ENCODE measurements at places on chromosomes 11 and 22.

DNA sequence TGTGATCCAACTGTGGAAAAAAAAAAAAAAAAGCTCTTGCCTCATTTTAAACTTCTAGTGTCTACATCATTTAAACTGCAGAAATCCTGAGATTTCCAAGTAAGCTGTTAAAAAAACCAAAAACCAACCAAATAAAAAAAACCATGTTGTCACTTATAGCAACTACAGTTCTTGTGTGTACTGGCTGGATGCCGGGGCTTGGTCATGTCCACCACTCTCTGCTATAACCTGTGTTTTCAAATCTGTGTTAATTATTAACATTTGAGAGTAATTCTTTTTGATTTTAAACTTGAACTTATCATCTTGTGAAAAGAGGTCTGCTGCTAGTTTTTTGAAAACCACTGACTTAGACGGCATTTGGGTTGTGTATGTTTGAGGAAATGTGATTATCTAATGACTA is 32.2 kb upstream of the BID start:
- DNase-seq: no peak

GRCh38 chr11:45795379-45795778 is 9.6 kb upstream of the SLC35C1 start:
- DNase-seq: no peak

DNA sequence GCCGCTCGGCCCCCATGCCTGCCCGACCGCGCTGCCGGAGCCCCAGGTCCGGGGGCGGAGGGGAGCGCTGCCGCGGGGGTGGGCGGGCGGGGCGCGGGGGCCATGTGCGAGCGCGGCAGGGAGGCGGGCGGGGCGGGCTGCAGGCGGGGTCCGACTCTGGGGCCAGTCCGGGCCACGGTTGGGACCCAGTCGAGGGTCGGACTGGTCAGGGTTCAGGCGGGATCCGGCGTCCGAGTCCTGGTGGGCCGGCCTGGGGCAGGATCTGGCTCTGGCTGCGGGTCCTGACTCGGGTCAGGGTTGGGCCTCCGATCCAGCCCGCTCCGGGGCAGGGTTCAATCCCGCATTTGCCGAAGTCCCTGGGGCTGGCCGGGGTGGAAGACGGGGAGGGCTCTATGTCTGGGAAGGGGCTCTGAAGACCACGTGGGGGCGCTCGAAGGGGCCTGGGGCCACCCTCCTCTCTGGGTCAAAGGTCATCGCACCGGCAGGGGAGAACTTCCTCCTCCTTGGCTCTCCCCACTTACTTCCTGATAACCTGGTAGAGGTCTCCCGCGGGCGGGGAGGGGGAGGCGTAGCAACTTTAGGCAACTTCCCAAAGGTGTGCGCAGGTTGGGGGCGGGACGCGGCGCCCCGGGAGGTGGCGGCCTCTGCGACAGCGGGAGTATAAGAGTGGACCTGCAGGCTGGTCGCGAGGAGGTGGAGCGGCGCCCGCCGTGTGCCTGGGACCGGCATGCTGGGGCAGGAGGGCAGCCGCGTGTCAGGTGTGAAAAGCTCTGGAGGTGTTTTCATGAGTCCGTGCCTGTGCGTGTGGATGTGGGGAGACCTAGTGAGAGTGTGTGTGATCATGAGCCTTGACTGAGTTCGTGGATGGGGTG is 603 bp downstream of the ESRRA start:
- peak; percentile 84 for DNase-seq

DNA sequence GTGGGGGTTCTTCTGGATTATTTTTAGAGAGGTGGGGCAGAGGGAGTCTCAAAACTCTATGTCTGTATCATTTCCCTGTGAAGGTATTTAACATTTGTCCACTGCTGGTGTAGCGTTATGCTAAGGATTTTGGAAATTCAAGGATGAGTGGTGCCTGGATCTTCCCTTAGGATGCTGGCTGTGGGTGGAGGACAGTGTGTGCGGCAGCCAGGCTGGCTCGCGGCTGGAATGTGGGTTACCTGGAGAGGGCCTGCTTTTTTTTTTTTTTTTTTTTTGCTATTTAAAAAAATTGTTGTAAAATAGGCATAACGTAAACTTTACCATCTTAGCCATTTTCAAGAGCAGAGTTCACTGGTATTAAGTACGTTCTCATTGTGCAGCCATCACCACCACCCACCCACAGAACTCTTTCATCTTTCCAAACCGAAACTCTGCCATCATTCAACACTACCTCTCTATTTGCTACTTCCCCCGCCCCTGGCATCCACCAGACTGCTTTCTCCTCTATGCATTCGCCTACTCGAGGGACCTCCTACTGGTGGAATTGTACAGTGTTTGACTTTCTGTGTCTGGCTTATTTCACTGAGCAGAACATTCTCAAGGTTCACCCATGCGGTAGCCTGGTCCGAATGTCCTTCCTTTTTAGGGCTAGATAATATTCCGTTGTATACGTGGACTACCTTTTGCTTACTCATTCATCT is 67.1 kb downstream of the PARVB start:
- no peak for DNase-seq

GRCh38 chr11:96538104-96538503 is 148.3 kb downstream of the JRKL start:
- no peak for DNase-seq

DNA sequence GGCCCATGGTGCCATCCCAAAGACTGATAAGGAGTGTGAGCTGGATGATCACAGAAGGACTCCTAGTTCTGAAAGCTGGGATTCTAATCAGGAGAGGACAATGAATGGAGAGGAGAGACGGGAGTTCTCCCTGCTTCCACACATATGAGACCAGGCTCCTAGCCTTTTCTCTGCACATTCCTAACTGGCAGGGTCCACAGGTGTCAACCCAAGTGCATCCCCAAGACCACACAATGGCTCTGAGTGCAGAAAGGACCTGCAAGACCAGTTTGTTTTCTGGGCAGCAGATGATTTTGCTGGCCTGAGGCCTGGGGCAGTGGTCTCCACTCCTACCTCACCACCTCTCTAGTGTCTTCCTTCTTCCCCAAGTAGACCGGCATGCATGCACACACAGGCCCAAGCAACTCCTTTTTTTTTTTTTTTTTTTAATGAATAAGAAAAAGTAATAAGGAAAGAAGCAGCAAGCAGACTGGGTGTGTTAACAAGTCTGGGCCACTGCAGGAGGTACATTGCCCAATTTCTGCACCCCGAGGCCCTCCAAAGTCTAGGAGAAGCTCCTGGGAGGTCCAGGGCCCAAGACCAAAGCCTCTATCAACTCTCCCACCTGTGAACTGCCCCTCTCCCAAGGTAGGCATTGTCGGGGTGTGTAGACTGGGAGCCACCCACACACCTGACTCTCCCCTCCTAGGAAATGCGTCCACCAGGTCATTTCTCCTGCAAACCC is 1.2 kb upstream of the TSKU start:
- no peak for DNase-seq

DNA sequence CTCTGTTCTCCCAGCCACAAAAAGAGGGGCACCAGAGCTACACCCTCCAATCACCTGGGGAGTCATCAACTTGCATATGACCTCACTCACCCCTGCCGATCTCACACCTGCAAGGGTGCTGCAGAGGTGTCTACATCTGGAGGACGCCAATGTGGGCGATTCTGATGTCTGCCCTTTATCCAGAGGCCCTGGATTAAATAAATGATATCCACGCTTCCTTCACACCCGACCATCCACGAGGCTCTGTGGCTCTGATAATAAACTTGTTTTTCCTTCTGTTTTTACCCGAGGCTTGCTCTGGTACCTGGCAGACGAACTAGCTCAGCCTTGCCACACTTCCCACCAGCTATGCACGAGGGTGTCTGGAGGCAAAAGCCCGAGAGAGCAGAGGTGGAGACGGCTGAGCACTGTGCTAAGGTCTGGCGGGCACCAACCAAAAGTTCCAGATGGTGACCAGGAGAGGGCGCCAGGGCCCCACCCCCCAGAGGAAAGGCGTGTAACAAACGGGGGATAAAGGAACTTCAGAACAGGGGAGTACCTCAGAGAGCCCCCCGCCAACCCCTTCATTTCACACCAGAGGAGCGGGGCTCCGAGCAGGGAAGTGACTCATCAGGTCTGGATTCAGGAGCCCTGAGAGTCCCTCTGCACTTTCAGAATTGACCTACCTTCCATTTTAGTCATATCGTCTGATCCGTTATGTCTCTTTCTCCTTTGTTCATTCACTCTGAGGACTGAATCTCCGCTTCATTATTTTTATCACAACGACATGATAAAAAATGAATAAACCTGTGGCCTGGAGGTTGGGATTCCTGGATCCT is 13.5 kb downstream of the SCN3B start:
- no peak for DNase-seq

DNA sequence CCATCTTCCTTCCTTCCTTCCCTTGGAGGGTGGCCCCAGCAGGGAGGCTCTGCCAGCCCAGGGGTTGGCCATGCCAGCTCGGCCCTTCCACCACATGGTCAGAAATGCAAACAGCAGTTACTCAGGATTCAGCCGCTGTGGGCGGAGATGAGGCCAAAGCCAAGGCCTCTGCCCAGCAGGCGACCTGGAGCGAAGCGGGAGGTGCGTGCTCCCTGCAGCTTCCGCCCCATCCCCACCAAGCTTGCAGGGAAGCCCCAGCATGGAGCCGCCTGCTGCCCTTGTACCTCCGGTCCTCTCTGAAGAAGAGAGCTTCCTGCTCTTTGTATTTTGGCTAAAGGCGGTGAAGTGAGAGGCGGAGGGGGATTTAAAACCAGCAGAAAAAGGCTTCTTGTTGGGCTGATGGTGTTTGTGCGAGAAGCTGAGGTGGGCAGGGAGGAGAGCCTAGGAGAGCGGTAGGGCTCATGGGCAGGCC is 50.4 kb downstream of the ANO1 start:
- no peak for DNase-seq

GRCh38 chr11:66417000-66417399 is 3.8 kb upstream of the NPAS4 start:
- no peak for DNase-seq

DNA sequence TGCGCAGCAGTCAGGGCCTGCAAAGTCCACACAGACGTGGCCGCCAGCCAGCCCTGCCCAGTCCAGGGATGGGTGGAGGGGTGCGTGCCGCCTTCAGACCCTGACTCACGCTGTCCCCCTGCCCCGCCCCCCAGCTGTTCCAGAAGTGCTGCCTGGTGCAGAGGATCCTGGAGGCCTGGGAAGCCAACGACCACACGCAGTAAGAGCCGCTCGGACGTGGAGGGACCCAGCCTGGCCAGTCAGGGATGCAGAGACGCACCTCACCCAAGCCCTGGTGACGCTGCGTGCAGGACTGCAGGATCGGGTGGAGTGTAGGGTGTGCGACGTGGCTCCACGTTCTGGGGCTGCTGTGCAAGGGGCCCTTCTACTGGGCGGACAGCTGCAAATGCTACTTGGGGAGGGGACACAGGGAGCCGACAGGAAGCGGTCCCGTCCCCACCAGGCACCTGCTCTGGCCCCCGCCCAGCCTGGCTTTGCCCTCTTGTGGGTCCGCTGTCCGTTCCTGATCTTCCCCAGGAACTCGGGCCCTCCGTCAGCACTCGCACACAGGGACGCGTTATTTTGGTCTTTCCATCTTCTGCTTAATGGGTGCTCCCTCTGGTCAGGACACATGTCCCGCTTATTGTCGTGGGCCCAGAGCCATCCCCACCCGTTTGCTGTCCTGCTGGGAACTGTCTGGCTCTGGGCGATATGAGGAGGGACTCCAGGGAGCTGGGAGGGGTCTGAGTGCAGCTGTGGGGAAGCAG is 42.5 kb downstream of the SBF1 start:
- DNase-seq: no peak

- no peak for DNase-seq
These were observed 20.0 kb upstream of the SMIM38 start for GRCh38 chr11:69135420-69136363.

GRCh38 chr11:45655347-45655756 is 10.1 kb downstream of the CHST1 start:
- DNase-seq: peak; percentile 73

DNA sequence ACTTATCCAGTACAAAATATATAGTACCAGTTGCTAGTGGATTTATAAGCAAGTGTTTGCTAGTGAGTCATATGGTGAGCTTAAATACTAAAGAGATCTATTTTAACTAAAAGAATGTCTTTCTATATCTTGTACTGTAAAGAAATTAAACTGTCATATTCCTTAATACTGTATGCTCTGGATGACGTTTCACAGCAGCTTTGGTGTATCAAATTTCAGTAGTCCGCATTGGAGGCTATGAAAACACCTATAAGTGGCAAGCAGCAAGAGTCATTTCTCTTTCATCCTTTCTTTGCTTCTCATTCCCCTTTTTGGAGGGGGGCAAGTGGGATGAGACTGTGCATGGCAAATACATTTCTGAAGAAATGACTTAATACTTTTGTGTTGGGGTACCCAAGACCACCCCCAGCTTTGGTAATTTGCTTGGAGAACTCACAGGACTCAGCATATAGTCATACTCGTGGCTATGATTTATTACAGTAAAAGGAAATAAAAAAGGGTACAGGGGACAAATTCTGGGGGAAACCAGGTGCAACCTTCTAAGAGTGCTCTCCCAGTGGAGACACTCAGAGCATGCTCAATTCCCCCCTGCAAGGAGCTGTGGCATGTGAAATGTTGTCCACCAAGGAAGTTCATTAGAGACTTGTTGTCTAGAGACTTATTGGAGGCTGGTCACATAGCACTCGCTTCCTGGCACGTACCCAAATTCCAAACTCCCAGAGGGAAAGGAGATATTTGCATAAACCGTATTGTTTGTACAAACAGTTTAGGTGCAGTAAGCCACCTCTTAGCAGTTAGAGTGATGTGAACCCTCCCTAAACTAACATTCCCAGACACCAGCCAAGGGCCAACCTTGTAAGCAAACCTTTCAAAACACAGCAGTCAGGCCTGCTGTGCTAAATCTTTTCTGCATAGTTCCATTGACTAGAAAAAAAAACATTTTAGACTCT is 210.8 kb downstream of the PGR start:
- DNase-seq: no peak

- no peak for DNase-seq
These were observed 8.7 kb upstream of the MPPED2 start for GRCh38 chr11:30594646-30595411.

DNA sequence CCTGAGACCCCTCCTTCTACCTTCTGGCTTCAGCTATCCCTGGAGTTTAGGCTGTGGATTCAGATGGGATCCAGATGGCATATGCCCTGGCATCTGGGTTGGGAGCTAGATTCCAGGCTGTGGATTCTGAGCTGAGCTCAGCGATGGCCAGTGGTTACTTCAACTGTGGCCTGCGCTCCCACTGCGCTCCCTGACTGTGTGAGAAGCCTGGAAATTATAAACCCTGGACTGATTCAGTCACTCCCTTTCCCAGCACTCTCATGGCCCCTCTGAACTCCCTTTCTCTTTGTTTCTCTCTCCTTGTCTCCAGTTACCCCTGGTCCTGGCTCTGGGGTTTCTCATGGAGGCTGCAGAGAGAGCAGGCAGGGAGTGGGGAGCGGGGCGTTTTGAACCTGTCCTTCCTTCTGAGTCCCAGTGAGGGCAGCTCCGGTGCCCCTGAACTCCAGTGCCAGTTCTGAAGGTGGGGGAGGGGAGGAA is 4.8 kb downstream of the ARHGEF17 start:
- no peak for DNase-seq

GRCh38 chr11:120357620-120358019 is 21.4 kb downstream of the ARHGEF12 start:
- no peak for DNase-seq

GRCh38 chr22:41722496-41722895 is 23.2 kb downstream of the MEI1 start:
- no peak for DNase-seq

GRCh38 chr11:134579724-134580609 is 167.9 kb upstream of the B3GAT1 start:
- no peak for DNase-seq
